ENCODE measurements at places on chromosomes 3 and 15.
A peak's percentile ranks its signal among the peaks of the same experiment; 100 is the strongest.

GRCh38 chr3:13831386-13831996, 48.4 kb downstream of the WNT7A start:
- no peak for DNase-seq

DNA sequence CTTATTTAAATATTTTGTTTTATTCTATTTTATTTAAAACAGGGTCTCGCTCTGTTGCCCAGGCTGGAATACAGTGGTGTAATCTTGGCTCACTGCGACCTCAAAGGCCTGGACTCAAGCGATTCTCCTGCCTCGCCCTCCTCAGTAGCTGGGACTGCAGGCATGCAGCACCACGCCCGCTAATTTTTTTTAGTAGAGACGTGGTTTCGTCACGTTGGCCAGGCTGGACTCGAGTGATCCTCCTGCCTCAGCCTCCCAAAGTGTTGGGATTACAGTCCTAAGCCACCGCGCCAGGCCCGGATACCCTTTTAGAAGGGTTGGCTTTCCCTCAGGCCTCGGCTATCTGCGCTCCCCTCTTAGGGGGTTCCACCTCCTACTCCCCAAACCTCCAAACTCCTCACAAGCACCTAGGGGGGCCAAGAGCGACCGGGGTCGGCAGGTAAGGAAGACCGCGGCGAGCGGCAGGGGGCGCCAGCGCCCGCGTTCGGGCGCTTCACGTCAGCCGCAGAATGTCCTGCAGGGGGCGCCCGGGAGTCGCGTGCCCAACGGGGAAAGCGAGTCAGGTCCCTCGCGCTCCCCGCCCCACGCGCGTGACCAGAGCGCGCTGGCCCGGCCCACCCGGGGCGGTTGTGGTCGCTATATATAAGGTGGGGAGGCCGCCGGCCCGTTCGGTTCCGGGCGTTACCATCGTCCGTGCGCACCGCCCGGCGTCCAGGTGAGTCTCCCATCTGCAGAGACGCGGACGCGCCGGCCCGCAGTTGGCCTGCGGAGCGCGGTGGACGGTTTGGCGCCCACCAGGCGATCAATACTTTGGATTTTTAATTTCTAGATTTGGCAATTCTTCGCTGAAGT, 51.8 kb upstream of the GATM start:
- peak; percentile 58 for DNase-seq

- DNase-seq, result no peak
These were observed 106.3 kb downstream of the ETFA start for GRCh38 chr15:76204916-76205460.

GRCh38 chr15:100923902-100924301, 4.7 kb downstream of the LRRK1 start:
- DNase-seq, result no peak

DNA sequence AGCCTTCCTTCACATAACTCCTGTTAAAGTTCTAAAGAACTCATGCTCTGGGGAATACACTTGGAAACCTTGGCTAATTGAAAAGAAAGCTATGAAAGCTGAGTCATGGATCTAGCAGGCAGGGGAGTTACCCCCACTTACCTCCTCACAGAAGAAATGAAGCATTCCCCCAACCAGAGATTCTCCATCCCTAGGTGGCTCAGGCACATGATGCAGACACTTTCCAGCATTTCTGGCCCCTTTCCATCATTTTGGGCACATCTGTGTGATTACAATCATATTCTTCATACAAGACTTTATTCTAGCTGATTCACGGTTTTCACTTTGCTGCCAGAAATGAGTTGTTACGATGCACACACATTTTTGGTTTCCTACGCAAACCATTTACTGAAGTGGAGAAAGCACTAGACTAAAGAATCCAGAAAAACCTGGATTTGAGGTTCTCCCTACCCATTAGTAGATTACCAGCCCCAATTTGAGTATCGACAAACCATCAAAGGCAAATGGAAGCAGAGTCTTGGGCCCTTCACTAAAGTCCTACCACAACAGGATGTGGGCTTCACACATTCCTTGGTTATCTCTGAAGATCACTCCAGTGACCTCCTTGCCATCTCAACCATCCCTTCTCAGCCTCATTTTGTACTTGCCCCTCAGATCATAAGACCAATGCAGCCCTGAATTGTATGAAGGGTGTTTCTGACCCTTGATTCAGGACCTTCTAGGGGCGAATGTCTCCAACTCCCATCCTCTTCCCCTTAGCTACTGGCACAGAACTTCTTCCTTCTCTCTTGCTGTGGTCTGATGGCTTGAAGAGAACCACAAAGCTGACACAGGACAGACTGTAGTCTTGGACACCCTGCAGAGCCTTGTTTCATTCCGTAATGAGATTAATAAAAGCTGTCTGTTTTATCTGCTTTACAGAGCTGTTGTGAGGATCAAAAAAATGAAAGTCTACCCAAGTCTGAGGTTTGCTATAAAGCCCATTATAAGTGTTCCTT, 42.5 kb upstream of the SNRK start:
- no peak for DNase-seq

- no peak for DNase-seq
These were observed 95.3 kb upstream of the DLG1 start for GRCh38 chr3:197393711-197394110.

DNA sequence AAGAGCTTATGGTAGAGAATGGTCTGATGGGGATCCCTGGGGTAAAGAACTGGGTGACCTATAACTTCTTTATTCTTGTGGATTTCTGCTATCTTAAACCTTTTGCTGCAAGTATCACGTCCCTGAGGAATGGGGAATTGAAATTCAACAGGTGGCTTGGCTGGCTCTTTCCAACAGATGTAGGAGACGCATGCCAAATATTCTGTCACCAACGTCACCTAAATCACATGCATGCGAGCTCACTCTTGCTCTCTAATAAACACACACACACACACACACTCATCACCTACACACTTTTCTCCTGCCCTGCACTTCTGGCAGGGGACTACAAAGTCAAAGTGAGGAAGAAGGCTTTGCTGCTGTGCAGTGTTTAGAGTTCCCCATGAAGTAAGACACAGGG, 145.8 kb upstream of the NECTIN3 start:
- DNase-seq, result no peak

GRCh38 chr15:77421370-77421700, 647 bp downstream of the HMG20A start:
- DNase-seq, result no peak

- DNase-seq, result no peak
These were observed 8.0 kb downstream of the MCM2 start for GRCh38 chr3:127606086-127606805.

DNA sequence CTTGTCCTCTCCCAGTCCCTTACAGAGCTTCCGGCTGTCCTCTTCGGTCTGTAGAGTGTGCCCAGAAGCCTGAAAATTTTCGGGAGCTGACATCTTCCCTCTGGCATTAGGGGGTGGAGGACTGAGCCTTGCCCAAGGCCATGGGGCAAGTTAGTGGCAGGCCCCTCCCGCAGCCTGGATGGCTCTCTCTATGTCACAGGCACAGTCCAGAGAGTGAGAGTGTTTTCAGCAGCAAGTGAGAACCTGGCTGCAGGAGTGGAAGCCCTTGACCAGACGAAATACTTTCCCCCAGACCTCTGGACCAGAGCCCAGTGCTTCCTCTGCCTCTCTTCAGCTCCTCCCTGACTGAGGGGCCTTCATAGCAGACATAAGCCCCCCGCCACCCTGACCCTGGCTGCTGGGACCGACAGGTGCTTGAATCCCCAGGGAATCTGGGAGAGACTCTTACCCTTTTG, 50.5 kb upstream of the SEC22A start:
- DNase-seq, result no peak

- DNase-seq, result no peak
These were observed 3.1 kb downstream of the ABTB1 start for GRCh38 chr3:127675651-127676391.

GRCh38 chr3:135079095-135079494, 284.0 kb downstream of the EPHB1 start:
- DNase-seq, result no peak

DNA sequence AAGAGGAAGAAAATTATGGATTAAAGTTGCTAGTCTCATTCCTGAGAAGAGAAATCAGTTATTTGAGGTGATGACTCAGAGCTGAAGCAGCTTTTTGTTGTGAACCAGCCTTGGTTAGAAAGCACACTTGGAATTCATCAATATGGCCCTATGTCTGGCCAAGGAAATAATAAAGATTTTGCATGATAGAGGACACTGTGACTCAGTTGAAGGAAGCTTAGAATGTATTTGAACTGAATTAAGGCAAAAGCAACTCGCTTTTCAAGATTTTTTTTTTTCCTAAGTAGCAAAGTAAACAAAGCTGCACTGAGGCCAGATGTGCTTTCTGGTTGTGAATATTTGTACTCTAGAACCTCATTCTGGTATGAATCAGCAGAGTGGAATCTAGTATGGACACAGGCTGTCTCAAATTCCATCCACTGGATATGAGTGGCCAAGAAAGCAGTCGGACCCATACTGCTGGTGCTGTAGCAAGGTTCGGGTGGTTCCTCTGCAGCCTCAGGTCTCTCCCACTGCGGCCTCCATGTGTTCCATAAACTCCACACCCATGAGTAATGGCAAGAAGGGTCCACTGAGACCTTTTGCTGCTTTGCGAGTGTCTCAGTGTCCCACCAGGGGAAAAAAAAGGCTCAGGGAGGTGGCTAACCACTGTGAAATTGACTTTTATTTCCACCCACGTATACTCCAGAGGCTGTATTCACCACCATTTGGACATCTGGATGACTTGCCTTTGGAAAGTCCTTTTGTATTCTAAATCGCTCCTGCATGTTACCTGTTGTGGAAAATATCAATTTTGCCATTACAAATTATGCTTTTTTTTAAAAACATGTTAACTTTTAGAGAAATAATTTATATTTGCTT, 53.1 kb downstream of the TGFBR2 start:
- no peak for DNase-seq
